ENCODE measurements at places on chromosomes 2 and 18.

GRCh38 chr2:150134223-150134857 is 353.1 kb downstream of the RND3 start:
- DNase-seq, result no peak

DNA sequence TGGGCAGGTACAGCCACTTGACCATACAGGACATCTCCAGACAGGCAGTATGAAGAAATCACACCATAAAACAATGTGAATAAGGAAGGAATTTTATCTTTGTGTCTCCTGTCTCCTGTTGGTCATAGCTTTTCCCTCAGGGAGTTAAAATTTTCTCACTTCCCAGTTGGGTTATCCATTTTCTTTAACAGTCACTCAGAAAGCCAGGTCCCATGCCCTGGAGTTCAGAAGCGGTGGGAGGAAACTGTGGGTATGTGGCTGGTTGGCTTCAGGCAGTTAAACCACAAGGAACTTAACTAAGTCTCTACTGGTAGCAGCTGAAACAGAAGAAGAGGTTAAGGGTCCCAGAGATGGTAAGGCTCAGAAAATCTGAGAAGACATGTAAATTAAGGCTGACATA is 6.5 kb upstream of the SMAD2 start:
- DNase-seq, result no peak

- no peak for DNase-seq
Observed at GRCh38 chr2:111072220-111072871, 48.4 kb upstream of the BCL2L11 start.

DNA sequence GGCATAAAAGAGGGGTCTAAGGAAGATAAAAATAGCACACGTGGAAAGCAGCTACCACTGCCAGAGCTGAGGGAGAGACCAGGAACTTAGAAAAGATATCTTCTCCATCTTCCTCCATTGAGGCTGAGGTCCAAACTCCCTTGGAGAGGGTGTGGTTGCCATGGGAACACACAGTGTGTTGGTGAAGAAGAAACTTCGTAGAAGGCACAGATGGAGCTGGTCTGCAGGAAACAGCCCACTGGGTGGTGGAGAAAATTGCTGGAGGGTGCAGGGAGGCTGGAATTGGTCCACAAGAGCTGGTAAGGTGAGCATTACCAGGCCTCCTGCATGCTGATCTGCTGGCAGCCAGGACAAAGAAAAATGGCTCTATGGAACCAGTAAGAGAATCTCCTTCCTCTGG is 191.0 kb downstream of the HRH4 start:
- DNase-seq, result no peak

- no peak for DNase-seq
Observed at GRCh38 chr18:78378403-78378802, 601.2 kb upstream of the SALL3 start.

DNA sequence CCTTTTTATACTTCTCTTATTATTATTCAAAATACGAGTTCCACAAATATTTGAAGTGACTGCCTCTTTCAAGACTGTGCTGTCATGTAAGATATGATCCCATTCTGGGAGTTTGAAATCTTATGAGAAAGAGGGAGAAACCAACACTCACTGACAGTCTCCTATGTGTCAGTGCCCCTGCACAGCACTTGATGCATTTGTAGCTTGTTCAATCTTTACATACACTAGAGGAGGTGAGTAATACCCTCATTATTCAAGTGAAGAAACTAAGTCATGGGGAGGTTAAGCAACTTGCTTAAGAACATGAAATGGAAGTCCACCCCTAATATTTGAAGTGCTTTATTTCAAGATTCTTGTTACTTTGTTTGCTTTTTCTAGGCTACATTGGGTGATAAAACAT is 459.5 kb upstream of the FANCL start:
- no peak for DNase-seq

GRCh38 chr2:74011246-74011645 is 26.5 kb downstream of the TET3 start:
- no peak for DNase-seq

Data from NCI-H1092 treated with DMSO at 0.1 percent for 48 hours (cell line).